ENCODE measurements at places on chromosomes 1 and 21. TPM values are rescaled to one million over a fixed set of nuclear protein-coding genes. Genes with fewer than 3 reads are reported as not detected.

GRCh38 chr1:16076865-16077238, 3.4 kb upstream of the FAM131C start:
- DNase-seq, result no peak

GRCh38 chr1:6247651-6248050, 3.7 kb downstream of the HES3 start:
- no peak for DNase-seq

GRCh38 chr1:245698860-245699259, 544.1 kb downstream of the KIF26B start:
- no peak for DNase-seq

Gene FAM167B
- 3.8 TPM for total RNA-seq

Gene ANXA9
- total RNA-seq, result 3.5 TPM

DNA sequence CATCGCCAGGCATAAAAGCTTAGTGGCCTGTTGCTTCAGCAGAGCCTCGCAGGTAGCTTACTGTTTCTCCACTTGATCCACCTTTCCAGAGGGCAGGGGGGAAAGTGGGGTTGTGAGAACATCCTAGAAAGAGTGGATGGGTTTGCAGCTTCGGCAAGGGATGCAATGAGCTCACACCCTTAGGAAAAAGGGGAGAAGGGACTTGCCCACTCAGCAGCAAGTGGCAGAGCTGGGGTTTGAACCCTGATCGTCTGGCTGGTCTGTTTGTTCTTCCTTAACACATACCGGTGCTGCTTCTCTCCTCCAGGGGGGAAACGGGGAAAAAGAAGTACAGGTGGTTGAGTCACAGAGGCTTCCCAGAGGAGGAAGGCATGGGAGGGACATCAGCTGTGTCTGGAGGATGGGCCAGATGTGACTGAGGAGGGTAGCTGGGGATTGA, 1.0 kb downstream of the TMEM201 start:
- DNase-seq, result no peak

- no peak for DNase-seq
These were observed 9.5 kb downstream of the CTSK start for GRCh38 chr1:150798525-150798924.

DNA sequence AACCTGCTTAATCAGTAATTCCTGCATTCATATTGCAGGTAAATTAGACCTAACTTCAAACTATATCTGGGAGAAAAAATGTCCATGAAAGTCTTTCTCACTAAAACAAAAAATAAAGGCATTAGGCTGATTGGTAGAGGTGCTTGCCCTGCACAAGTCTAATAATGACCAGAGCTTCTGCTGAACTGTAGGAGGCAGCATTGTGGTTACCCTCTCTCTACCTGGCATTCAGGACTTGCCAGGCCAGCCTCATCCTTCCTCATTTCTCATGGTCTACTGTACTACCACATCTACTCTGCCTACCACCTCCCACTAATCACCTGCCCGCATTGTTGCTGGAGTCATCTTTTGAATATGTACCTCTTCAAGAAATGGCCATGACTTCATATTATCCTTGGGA, 60.8 kb upstream of the KRTAP11-1 start:
- no peak for DNase-seq

Gene OTUD7B
- 29.1 TPM for total RNA-seq

DNA sequence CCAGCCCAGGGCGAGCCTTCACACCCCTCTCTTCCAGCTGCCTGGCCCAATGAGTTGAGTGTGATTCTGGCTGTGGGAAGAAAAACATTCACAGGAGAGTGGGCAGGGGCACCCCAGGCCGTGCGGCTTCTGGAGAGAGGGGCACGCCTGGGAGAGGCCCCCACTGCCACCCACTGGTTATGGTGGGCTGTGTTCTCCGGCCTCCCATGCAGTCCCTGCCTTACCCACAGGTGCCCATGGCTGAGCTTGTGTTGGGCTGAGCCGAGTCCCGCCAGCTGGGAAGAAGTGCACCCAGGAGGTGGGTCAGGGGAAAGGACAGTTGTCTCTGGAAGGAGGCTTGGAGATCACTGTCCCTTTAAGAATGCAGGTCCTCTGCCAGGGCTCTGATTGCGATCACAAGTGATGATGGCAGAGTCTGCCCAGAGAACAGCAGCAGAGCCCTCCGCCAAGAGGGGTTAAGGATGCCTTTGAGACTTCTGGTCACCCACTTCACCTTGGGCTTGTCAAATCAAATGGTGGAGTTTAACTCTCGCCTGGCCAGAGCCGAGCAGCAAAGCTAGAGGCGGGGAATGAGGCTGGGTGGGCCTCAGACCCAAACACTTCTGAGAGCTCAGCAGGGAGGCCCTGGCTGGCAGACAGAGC, 124.7 kb upstream of the ARHGEF16 start:
- DNase-seq, result no peak
